ENCODE measurements at places on chromosomes 2 and 18.

GRCh38 chr2:74481431-74481830, 1.4 kb downstream of the CCDC142 start:
- DNase-seq, result no peak

DNA sequence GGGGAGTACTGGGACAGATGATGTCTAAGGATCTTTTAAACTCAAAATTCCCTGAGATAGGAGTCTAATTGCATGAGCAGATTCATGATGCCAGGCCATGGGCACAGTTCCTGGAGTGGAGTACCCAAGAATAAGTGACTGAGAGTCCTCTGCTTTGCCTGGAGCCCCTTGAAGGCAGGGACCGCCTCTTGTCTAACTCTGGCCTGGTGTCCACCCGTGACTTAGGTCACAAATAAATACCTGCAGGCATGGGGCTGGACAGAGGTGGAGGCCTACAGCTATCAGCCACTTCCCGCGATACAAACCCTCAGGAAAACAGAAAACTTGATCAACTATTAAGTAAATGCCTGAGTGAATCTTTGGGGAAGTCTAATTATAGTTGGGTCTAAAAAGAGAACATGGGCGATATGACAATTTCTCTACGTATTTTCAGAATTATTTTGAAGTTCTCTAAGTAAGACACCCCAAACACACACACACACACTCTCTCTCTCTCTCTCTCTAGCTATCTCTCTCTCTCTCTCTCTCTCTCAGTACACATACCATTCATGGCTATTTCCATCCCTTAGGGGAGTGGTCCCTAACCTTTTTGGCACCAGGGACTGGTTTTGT, 1.8 kb upstream of the WIPF1 start:
- no peak for DNase-seq

- no peak for DNase-seq
These were observed 8.3 kb downstream of the EFR3B start for GRCh38 chr2:25050128-25050527.

- DNase-seq, result no peak
These were observed 3.0 kb downstream of the HPCAL1 start for GRCh38 chr2:10305715-10306114.

- no peak for DNase-seq
These were observed 18.1 kb upstream of the DNAH7 start for GRCh38 chr2:196086517-196087368.

GRCh38 chr2:234986876-234987720, 35.3 kb downstream of the SH3BP4 start:
- no peak for DNase-seq

- DNase-seq, result no peak
These were observed 20.5 kb downstream of the SLC3A1 start for GRCh38 chr2:44295633-44296359.

- no peak for DNase-seq
These were observed 382.8 kb downstream of the OSR1 start for GRCh38 chr2:18975506-18976167.

GRCh38 chr2:107809835-107810234, 16.9 kb upstream of the RGPD4 start:
- DNase-seq, result no peak

DNA sequence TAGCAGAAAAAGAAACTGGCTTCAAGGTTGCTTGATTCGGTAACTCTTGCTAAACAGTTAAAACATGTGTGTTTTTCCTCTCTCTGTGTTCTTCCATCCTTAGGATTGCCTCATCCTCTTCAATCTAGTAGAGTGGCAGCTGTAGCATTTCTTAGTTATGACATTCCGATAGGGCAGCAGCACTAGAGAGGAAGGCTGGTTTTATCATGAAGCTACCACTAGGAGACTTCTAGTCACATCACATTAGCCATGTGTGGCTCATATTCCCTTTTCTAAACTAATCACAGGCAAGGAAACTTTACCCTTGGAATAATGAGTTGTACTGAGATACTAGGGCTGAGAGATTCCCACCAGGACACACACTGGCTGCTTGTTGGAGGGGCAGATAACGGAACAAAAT, 187.6 kb downstream of the DOK6 start:
- no peak for DNase-seq

- DNase-seq, result no peak
These were observed 24.9 kb downstream of the TET3 start for GRCh38 chr2:74009577-74009976.

GRCh38 chr2:72136933-72137497, 10.6 kb downstream of the CYP26B1 start:
- DNase-seq, result no peak

- no peak for DNase-seq
These were observed 238.3 kb downstream of the CLIP4 start for GRCh38 chr2:29353403-29353991.

DNA sequence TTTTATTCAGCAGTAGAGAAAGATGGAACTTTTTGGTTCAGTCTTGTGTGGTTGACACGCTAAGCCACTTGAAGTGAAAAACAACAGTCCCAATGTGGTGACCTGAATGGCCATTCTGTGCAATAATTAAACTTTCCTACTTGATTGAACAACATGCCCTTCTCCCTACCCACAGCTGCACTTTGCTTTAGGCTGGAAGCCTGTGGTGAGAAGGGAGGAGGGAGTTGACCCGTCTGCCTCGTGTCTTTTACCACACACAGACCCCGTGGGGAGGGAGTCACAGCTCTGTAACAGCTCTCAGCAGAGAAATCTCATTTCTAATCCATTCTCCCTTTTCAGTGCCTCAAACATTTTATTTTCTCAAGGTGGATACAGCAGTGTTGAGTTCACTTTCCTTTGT, 138.2 kb upstream of the PKDCC start:
- no peak for DNase-seq

DNA sequence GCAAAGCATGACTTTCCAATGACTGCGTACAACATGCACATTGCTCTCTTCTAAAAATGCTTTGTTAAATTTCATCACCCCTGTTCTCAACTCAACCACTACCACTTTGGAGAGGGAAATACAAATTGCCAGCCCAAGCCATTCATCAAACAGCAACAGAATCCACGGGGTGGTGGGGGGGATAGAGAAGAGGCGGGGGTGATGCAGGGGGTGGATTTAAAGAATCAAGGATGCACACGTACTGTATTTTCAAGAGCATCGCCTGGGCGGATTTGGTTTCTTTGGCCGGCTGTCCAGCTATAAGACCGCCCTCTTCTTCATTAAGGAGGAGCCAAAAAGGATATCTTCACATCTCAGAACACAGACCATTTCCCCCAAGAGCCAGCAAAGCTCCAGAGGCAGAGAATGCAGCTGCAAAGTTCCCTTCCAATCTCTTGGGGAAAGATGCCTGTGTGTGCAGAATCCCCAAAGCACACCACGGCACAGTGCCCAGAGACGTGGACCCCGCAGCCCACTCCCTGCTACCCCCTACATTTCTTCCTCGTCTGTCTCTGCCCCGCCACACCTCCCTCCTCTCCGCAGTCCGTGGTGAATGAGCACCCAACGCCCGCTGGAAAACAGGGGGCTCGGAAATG, 977 bp downstream of the SLC8A1 start:
- no peak for DNase-seq

GRCh38 chr2:222024932-222025880, 273.6 kb downstream of the PAX3 start:
- DNase-seq, result no peak

GRCh38 chr2:24913911-24914310, 6.1 kb downstream of the ADCY3 start:
- no peak for DNase-seq

- no peak for DNase-seq
These were observed 138.9 kb upstream of the HAAO start for GRCh38 chr2:42931146-42931817.

GRCh38 chr2:71151620-71152019, 21.2 kb downstream of the MPHOSPH10 start:
- DNase-seq, result no peak

GRCh38 chr2:41932241-41933045, 115.4 kb upstream of the PKDCC start:
- DNase-seq, result no peak

DNA sequence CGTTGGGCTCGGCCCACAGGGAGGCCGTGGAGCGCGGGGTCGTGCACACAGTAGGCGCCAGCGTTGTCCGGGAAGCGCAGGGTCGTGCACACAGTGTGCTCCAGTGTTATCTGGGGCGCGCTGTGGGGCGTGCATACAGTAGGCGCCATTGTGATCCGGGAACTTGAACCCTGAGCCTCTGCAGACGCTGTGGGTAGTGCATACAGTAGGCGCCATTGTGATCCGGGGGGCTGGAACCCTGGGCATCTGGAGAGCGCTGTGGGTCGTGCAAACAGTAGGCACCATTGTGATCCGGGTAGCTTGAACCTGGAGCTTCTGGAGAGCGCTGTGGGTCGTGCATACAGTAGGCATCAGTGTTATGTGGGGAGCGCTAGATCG, 793 bp downstream of the ZNF236 start:
- DNase-seq, result no peak

- no peak for DNase-seq
These were observed 105.7 kb upstream of the GAREM1 start for GRCh38 chr18:32576296-32576916.

DNA sequence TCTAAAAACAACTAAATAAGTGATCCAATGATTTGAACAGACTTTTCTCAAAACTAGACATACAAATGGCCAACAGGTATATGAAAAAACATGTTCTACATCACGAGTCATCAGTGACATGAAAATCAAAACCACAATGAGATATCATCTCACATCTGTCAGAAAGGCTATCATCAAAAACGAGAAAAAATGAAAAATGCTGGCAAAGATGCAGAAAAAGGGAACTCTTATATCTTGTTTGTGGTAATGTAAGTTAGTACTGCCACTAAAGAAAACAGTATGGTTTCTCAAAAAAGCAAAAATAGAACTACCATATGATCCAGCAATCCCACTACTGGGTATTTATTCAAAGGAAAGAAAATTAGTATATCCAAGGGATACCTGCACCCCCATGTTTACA, 255.3 kb upstream of the FBXO11 start:
- no peak for DNase-seq

DNA sequence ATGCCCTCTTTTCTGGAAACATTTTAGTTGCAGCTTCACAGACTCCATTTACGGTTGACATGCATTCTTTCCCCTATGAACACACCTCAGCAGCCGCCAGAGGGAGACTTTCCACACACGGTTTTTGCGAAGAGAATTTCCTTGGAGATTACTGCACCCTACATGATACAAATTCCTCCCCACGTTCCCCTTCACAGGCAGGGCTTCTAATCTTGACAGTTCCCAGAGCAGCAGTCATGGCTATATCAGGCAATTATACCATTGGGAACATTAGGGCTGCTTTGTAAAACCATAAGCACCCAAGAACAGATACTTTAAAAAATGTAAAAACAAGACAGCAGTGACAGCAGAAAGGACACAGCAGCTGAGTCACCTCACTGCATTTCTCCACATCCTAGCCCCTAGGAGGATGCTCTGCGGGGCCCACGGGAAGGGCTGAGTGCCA, 253.8 kb downstream of the TGIF1 start:
- no peak for DNase-seq

DNA sequence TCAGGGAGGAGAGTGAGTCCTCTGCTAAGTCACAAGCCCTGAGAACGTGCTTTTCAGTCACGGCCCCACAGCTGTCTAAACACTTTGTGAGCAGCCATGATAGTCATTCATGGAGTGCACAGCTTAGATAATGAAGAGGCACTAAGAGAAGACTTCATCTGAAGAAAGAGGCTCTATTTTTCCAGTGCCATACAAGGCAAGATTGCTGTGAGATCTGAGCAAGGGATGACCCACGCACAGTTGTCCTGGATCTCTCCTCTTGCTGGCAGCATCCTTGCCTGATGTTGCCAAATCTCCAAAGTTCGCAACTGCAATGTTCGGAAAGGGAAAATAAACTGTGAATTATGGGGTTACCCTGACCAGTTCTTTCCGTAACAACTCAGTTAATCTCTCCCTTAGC, 418.7 kb downstream of the MEIS1 start:
- no peak for DNase-seq

- DNase-seq, result no peak
These were observed 50.4 kb downstream of the MFSD6 start for GRCh38 chr2:190458352-190459107.

GRCh38 chr18:24039671-24040070, 25.1 kb downstream of the TTC39C start:
- DNase-seq, result no peak

DNA sequence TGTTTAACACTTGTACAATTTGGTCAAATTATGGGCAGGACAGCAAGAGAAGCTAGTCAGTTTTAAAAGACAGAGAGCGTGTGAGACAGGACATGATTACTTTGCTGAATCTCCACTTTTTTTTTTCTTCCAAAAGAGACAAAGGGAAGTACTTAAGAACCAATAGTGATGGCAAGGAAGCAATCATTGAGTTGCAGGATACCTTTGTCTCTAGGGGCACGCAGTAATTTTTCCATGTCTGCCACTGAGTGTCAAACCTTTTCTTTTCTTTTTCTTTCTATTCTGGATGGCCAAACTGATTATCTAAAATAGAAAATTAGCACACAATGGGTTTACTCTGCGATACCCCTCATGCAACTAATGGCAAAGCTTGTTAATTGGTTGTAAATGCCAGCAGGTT, 533.0 kb downstream of the PLCL1 start:
- no peak for DNase-seq

- DNase-seq, result no peak
These were observed 27.9 kb downstream of the GLS start for GRCh38 chr2:190908532-190908931.

- DNase-seq, result no peak
These were observed 202.9 kb downstream of the FBXO15 start for GRCh38 chr18:73944715-73945114.

DNA sequence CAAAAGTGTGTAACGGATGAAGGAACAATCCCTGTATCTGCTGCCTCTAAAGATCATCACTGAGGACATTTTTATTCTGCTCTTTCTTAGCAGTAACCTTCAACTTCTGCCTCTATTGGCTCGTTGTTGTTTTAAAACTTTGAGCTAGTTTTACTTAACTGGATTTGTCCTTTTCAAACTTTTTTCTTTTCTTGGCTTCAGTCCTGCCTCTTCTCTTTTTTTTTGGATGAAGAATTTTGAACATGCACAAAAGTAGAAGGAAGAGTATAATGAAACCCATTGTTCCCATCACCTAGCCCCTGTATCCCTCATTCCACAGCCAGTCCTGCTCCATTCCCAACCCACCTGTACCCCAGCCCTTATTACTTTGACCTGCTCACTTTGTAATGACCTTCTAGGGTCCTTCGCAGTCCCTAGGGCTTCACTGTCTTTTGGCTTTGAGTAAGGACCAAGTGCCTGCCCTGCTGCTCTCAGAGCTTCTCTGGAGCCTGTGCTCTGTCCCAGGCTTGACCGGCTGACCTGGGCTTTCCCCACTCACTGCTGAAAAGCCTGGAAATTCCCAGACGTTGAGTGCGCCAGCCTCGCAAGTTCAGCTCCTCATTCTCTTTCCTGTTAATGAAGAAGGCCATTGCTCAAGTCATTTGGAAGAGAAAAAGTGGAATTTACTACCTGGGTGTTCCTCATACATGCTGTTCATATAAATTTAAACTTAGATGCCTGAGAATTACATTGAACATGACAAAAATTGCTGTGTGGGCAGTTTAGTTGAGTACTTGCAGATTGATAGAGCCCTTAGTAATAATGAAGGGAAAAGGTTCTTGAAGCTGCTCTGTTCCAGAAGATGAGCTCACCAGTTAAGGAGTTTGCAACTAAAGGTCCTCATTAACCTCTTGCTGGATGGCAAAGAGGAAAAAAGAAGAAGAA, 149.3 kb upstream of the ALPP start:
- no peak for DNase-seq
